Naive B cell (primary cell): ENCODE measurements at places on chromosomes 1 and 21.

DNA sequence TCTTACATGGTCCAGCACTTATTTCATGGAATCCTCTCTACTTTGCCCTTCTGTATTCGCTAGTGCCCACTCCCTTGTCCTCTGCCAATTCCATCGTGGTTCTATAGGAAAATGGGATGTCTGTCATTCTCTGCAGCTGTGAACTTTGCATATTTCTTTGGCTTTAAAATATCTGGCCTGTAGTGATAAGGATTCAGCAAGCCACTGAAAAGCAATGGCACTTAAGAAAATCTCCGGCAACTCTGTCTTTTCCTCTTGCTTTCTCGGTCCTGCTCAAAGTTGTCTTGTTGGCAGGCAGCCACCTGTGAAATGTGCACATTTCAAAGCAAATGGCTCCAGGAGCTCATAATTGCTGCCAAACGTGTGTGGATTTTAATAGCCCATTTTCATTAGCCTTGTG, 91.8 kb downstream of the CHD1L start:
- no peaks in the 10 kb centered on the region for H3K4me1 ChIP-seq
- H3K27me3 ChIP-seq, result peaks cover 43% of the 10 kb centered on the region
- H3K27ac ChIP-seq, result no peak overlapping the region
- no peak overlapping the region for H3K4me3 ChIP-seq
- no peak for DNase-seq

GRCh38 chr21:15809818-15810217, 80.0 kb downstream of the USP25 start:
- H3K4me3 ChIP-seq, result no peak overlapping the region
- no peaks in the 10 kb centered on the region for H3K4me1 ChIP-seq
- no peak for DNase-seq
- H3K27me3 ChIP-seq, result no peaks in the 10 kb centered on the region
- H3K36me3 ChIP-seq, result peaks cover 46% of the 10 kb centered on the region

- H3K27ac ChIP-seq, result no peak overlapping the region
- H3K4me3 ChIP-seq, result no peak overlapping the region
- H3K4me1 ChIP-seq, result no peaks in the 10 kb centered on the region
- DNase-seq, result no peak
- peaks cover 65% of the 10 kb centered on the region for H3K27me3 ChIP-seq
- no peaks in the 10 kb centered on the region for H3K36me3 ChIP-seq
Measured at GRCh38 chr21:37532868-37533780, 166.6 kb downstream of the DYRK1A start.

GRCh38 chr1:194104247-194104844, 917.9 kb upstream of the B3GALT2 start:
- H3K4me1 ChIP-seq, result no peaks in the 10 kb centered on the region
- DNase-seq, result no peak
- no peaks in the 10 kb centered on the region for H3K36me3 ChIP-seq
- H3K27me3 ChIP-seq, result no peaks in the 10 kb centered on the region
- no peak overlapping the region for H3K4me3 ChIP-seq
